ENCODE measurements at places on chromosomes 1 and 21.

DNA sequence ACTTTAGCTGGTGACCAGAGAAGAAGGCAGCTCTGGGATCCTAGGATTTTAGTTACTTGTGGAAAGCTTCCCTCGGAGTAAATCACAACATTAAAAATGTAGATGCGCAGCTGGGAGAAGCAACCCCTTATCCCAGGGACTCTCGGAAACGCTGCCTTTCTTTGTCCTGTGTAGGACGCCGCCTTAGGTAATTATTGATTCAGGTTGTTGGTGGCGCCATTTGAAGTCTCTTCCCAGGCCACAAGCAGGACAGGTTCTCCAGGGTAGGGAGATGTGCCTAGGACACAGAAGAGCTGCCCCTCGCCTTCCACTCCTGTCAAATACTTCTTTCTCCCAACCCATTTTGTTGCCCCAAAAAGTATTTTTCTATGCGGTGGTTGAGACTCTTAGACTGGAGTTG is 10.3 kb downstream of the SLC37A1 start:
- no peak for DNase-seq

DNA sequence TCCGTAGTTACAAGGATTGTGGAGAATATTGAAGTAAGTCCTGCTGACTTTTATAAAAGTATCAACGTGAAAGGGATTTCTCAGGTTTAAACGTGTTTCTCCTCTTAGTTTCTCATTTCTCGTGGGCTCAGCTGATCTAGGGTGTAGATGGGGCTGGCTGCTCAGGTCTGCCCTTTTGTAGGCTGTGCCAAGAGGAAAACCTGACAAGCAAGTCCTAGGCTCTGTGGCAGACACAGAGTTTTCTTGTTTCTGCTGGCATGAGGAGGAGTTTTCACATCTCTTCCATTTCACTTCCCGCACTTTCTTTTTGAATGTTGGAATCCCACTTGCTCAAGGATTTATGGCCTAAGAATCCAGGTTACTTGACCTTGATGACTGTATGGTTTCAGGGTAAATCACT is 14.8 kb downstream of the VPS13D start:
- DNase-seq: no peak

DNA sequence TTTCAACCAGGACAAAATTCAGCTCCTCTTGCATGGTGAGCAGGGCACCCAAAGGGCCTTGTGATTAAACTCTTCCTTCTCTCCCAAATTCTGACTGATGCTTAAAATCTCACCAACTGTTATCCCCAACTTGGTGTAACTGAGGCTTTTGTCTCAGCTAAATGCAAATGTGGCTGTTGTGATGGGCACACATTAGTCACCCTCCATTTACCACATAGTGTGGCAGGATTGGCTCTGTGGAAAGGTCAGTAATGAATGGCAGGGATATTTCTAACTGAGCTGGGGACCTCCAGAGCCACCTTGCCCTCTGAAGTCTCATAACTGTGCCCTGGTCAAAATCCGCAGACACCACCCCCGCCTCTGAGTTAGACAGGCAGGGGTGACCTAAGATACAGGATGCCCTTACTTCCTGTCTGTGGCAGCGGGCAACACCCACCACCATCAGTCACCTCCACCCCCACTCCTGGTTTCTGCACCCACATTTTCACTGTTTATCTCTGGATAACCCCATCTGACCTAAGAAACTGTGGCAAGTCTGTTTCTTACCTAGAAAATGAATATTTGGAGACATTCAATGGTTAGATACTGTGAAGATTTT is 25.4 kb upstream of the RGS16 start:
- no peak for DNase-seq

DNA sequence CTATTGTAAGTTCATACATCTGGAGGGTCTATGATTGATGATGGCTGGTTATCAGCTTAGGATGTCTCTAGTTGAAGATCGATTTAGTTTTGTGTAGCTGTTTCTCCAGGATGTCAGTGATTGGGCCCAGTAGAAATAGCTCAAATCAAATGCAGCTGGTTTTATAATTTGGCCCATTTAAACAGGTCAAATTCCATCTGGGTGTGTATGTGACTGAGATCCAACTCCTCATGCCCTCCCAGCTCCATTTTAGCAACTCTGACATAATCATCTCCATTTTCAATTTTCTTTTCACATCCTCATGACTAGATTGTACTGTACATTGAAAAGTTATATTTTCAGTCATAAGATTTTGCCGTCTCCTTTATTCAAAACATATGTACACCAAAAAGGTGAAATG is 99.2 kb downstream of the TPR start:
- DNase-seq: no peak

- no peak for DNase-seq
Measured at GRCh38 chr1:3883194-3883925, 16.7 kb downstream of the C1orf174 start.

GRCh38 chr1:164635059-164635802 is 76.2 kb downstream of the PBX1 start:
- DNase-seq: no peak

DNA sequence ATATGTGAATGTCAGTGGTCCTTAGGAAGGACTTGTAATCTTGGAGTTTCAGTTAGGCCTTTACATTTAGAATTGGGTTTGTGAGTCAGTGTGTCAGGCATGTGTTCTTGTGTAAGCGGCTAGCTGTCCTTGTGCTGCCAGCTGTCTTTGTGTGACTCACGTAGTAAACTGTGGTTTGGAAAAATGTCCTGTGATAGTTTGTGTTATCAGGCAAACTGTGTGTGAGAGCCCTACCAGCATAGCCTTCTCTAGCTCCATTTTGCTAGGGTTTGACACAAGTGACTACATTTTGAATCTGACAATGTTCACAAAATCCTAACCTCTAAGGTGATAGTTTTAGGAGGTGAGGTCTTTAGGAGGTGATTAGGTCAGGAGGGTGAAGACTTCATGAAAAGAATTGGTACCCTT is 6.9 kb upstream of the SLC35D1 start:
- DNase-seq: peak; percentile 49

DNA sequence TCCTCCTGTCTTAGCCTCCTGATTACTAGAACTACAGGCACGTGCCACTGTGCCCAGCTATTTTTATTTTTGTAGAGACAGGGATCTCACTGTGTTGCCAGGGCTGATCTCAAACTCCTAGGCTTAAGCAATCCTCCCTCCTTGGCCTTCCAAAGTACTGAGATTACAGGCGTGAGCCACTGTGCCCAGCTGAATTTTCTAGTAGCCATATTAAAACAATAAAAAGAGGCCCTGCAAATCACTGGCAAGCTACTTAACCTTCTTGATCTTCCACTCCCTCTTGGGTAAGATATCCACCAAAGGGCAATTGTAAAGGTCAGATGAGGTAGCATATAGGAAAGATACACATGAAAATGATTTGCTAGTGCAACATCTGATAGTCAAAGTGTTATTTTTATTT is 65.6 kb upstream of the SRSF10 start:
- no peak for DNase-seq

DNA sequence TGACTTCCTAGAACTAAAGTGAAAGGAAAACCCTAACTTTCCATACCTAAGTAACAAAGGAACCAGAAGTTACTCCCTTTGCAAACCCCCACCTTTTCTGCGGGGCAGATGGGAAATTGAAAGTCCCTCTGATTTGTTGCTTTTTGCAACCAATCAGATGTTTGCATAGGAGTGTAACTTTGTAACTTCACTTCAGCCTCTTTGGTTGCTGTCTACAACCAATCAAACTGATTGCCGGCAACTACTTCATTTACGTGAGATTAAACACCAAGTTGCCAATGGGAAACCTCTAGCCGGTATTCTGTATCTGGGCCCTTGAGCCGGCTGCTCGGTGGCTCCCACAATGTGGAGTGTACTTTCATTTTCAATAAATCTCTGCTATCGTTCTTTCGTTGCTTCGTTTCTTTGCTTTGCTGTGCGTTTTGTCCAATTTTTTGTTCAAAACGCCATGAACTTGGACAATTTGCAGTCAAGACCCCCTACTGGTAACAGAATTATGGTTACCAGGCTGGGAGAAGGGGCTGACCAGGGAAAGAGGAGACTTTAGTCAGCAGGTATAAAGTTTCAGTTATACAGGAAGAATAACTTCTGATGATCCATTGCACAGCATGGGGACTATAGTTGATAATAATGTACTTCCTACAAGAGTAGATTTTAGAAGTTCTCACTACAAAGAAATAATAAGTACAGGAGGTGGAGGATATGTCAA is 69.2 kb upstream of the RGS2 start:
- no peak for DNase-seq

GRCh38 chr1:44406737-44407429 is 1.8 kb downstream of the RNF220 start:
- no peak for DNase-seq

GRCh38 chr1:64923294-64923718 is 43.0 kb downstream of the JAK1 start:
- no peak for DNase-seq

DNA sequence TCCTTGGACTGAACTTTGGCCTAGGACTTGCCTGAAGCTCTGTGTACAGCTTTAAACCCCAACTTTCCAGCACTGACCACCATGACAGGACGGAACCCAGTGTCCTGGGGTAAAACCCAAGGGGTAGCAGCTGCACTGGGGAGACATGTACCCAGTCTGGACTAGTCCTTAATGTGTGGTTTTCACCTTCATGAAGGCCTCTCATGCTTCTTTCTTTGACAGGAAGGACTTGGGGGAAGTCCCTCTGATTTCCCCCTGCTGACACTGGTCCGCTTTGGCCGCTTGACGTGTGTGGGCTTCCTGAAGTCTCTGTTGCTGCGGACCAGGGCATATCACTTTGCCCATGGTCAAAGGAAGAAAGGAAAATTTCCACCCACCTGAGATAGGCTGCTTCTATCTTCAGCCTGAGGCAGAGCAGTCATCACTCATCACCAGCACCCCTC is 66.3 kb upstream of the PRDX6 start:
- no peak for DNase-seq

GRCh38 chr1:155174324-155175280 is 953 bp downstream of the TRIM46 start:
- no peak for DNase-seq

- no peak for DNase-seq
Measured at GRCh38 chr1:39396671-39397070, 94.8 kb upstream of the BMP8A start.

DNA sequence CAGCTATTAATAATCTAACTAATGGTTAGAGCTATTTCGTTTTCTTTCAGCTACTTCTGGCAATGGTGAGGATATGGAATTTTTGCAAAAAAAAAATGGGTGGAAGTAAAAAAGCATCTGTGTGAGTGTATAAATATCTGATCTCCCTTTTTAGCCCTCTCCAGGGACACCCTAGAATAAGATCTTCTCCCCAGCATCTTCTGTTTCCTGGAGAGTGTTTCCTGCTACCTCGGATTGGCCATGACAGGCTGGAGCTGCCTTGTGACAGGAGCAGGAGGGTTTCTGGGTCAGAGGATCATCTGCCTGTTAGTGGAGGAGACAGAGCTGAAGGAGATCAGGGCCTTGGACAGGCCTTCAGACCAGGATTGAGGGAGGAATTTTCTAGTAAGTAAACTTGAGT is 23.8 kb downstream of the HSD3B2 start:
- DNase-seq: no peak

- DNase-seq: no peak
Measured at GRCh38 chr1:109279615-109280278, 3.2 kb downstream of the PSRC1 start.

- no peak for DNase-seq
Measured at GRCh38 chr21:41852151-41852928, 26.8 kb downstream of the PRDM15 start.

DNA sequence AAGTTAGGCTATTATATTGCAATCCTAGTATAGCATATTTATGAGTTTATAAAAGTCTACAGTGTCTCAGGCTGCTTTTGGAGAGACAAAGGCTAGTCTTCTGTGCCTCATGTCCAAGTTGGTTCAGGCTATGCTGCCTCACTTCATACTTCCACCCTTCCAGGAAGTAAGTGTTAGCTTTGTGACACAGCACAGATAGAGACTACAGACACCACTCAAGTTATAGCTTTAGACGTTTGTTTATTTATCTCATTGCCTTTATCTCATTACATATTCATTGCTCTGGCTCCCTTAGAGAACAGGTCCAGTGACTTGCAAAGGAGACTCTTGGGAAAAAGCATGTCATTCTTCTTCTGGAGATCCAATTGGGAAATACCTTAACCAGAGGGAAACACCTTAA is 22.6 kb upstream of the GBP4 start:
- DNase-seq: no peak

GRCh38 chr21:32977216-32977615 is 48.5 kb upstream of the OLIG2 start:
- no peak for DNase-seq

DNA sequence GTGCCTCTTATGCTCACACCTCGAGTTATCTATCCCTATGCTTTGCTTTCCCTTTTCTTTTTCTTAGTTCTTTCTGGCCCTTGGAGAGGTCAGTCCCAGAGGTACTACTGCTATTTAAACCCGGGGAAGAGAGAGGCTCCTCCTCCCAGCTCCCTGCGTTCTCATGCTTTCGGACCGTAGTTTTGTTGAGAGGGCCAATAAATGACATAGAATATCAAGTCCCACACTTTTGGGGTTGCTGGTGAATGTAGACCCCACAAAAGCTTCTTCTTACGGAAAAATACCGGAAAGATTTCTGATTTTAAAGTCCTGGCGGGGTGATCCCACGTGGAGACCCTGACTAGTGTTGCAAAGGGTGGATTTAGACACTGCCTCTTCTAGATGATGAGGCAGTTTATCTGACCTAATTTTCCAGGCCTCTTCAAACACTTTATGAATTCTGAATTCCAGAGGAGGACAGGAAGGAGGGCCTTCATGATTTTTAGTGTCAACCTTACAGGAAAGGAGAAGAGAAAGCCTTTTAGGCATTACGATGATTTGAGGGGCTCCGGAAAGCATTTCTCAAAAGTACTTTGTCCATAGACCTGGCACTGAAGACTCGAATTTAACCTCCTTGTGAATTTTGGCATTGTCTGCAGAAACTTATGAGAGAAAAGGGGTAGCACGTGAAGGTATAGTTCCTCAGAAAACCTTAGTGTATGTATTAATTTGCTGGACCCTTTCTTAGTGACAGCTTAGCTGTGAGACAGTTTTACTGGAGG is 694 bp downstream of the TMEM167B start:
- peak; percentile 53 for DNase-seq

DNA sequence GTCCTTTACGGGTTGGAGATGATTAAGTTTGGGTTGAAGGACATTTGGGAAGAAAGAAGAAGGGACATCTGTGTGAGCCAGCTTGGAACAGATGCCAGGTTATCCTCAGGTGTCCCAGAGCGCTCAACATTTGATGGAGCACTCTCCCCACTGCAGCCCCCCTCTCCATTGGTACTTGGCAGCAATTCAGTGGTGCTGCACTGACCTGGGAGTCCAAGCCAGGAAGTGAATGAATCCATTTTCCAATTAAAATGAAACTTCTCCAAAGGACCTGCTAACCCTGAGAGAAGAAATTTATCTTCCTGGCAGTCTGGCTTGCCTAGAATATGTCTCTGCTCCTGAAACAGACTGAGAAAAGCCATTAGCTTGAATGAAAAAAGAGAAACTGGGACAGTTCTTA is 67.1 kb downstream of the FGGY start:
- DNase-seq: no peak

DNA sequence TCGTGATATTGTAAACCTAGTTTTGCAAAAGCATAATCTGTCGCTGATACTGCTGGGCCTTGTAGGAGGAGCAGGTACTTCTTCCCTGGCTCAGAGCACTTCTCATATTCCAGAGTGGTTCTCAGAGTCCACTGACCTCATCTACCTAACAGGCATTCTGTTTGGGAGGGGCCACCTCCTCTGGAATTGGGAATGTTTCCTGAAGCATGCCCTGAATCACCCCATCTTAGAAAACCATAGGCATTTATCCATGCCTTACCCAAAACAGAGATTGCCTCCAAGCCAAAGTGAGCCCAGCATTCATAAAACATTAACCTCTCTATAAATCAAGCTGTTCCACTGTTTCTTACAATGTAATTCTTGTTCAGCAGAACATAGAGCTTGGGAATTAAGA is 35.1 kb downstream of the SLC44A3 start:
- DNase-seq: peak; percentile 10

GRCh38 chr1:36557041-36558000 is 74.6 kb upstream of the CSF3R start:
- no peak for DNase-seq
